ENCODE measurements at places on chromosomes 13 and 19. TPM values are rescaled to one million over a fixed set of nuclear protein-coding genes. Genes with fewer than 3 reads are reported as not detected.

Gene KLC3
- total RNA-seq: 1.1 TPM

DNA sequence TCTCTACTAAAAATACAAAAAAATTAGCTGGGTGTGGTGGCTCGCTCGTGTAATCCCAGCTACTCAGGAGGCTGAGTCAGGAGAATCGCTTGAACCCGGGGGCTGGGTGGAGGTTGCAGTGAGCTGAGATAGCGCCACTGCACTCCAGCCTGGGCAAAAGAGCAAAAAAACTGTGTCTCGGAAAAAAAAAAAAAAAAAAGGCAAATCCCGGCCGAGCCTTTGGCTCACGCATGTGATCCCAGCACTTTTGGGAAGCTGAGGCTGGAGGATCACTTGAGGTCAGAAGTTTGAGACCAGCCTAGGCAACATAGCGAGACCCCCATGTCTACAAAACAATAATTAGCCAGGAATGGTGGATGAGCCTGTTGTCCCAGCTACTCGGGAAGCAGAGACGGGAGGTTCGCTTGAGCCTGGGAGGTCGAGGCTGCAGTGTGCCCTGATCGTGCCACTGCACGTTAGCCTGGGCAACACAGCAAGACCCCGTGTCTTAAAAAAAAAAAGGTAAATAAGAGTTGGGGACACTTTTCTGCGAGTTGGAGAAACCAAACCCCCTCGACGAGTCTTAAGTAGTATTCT lies 574 bp upstream of the GPX4 start:
- peak overlapping the region; percentile 50 for H3K4me3 ChIP-seq
- H3K4me1 ChIP-seq: peaks cover 24% of the 10 kb centered on the region
- no peak for DNase-seq

- H3K27ac ChIP-seq: no peak overlapping the region
- DNase-seq: no peak
- H3K4me1 ChIP-seq: no peaks in the 10 kb centered on the region
- no peaks in the 10 kb centered on the region for H3K27me3 ChIP-seq
- no peak overlapping the region for H3K4me3 ChIP-seq
Observed at GRCh38 chr19:49981603-49982593, 20.9 kb upstream of the SIGLEC11 start.

Gene ZNF493
- total RNA-seq: 50.8 TPM

Gene KCNC3
- total RNA-seq: 23.6 TPM

- H3K4me1 ChIP-seq: no peaks in the 10 kb centered on the region
- DNase-seq: no peak
- H3K27ac ChIP-seq: no peak overlapping the region
- no peaks in the 10 kb centered on the region for H3K27me3 ChIP-seq
- H3K4me3 ChIP-seq: no peak overlapping the region
- no peaks in the 10 kb centered on the region for H3K36me3 ChIP-seq
Observed at GRCh38 chr19:36436531-36436930, 18.1 kb upstream of the ZFP82 start.

- H3K36me3 ChIP-seq: no peaks in the 10 kb centered on the region
- peaks cover 38% of the 10 kb centered on the region for H3K27me3 ChIP-seq
- peaks cover 7% of the 10 kb centered on the region for H3K4me1 ChIP-seq
- peak overlapping the region; percentile 95 for H3K27ac ChIP-seq
- no peak for DNase-seq
Observed at GRCh38 chr13:102395174-102395573, 6.7 kb downstream of the FGF14 start.

Gene ANKRD24
- total RNA-seq: 1.6 TPM

DNA sequence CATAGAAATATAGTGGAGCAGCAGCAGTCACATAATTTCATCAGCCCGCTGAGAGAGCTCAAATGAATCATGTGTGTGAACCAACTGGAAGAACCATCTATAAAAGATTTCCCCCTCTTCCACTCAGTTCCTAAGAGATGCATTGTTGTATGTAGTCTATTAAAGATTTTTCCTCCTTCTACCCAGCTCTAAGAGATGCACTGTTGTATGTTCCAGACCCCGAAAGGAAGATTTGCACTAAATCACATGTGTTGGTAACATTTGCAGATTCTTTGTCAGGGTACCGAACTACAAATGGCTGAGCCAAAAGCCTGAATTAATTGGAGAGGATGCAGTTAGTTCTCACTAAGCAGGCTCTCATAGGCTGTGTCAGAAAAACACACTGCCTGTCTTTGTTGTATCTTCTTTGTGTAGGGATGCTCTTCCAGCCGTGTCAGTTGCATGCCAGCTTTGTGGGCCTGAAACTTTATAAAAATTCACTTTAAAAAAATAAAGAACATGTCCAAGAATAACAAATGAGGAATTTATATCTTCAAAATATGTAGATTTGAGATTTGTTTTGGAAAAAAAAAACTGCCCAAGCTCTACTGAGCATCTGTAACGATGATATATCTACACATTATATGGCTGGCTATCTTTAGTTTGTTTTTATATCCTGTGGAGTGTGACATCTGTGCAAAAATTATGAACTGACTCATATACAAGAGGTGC lies 223.1 kb downstream of the MZT1 start:
- no peaks in the 10 kb centered on the region for H3K27me3 ChIP-seq
- H3K36me3 ChIP-seq: no peaks in the 10 kb centered on the region
- H3K4me1 ChIP-seq: no peaks in the 10 kb centered on the region

DNA sequence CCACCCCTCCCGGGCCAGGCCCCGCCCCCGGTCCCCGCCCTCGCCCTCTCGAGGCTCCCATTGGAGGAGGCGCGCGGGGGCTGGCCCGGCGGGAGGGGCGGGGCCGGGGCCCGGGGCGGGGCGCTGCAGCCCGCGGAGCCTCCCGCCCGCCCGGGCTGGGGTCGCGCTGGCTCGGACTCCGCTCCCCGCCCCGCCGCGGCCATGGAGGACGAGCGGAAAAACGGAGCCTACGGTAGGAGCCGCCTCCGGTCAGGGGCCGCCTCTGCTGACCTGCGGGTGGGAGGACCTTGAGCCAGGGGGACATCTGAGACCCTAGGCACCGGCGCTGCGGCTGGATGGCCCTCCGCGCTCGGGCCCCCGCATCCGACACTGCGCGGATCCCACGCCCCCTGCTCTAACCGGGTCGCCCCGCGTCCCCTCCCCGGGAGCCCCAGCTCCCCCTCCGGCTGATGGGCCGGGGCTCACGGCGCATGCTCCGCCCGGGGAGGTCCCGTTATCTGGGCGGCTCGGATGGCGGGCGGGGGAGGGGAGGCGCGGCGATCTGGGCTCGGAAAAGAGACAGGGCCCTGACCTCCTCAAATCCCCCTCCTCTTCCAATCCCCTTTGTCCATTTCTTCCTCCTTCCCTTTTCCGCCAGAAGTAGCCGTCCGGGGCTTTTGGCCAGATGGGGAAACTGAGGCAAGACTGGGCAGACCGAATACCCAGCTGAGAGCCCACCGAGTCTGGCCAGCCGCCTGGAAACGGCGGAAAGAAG lies 15.4 kb upstream of the AP1M2 start:
- H3K4me3 ChIP-seq: peak overlapping the region; percentile 78
- peak; percentile 77 for DNase-seq
- peaks cover 7% of the 10 kb centered on the region for H3K27me3 ChIP-seq
- H3K4me1 ChIP-seq: peaks cover 12% of the 10 kb centered on the region
- no peaks in the 10 kb centered on the region for H3K36me3 ChIP-seq

DNA sequence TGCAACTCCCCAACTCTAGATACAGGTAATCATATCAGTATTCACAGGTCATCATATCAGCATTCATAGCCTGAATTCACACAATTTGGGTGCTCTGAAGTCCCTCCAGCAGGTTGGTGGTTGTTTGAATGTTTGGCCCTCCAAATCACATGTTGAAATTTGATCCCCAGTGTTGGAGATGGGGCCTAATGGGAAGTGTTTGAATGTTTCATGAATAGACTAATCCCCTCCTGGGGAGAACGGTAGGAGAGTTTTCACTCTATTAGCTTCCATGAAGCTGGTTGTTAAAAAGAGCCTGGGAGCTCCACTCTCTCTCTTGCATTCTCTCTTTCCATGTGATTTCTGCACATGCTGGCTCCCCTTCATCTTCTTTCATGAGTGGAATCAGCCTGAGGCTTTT lies 288.6 kb upstream of the PCDH9 start:
- no peak overlapping the region for H3K4me3 ChIP-seq
- DNase-seq: no peak
- H3K4me1 ChIP-seq: no peaks in the 10 kb centered on the region
- no peak overlapping the region for H3K27ac ChIP-seq
- no peaks in the 10 kb centered on the region for H3K36me3 ChIP-seq

Gene PTGIR
- not detected for total RNA-seq

Gene SERPINE3
- not detected for total RNA-seq

Gene FCER2
- not detected for total RNA-seq

DNA sequence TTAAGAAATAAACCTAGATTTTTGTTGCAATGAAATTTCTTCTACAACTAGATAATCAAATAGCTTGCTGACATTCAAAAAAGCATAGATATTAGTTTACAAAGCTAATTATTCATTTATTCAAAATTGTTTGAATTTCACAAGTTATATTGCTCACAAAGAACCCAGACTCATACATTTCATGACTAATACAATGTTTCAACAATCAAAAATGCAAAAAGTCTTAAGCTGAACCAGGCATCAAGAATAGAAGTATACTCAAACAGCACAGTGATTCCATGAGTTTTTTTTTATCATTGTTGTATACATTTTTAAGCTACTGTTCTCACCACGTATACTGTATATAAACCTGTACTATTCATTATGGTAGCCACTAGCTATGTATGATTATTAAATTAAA lies 51.0 kb downstream of the DIAPH3 start:
- no peaks in the 10 kb centered on the region for H3K27me3 ChIP-seq
- H3K4me1 ChIP-seq: no peaks in the 10 kb centered on the region
- H3K4me3 ChIP-seq: no peak overlapping the region

DNA sequence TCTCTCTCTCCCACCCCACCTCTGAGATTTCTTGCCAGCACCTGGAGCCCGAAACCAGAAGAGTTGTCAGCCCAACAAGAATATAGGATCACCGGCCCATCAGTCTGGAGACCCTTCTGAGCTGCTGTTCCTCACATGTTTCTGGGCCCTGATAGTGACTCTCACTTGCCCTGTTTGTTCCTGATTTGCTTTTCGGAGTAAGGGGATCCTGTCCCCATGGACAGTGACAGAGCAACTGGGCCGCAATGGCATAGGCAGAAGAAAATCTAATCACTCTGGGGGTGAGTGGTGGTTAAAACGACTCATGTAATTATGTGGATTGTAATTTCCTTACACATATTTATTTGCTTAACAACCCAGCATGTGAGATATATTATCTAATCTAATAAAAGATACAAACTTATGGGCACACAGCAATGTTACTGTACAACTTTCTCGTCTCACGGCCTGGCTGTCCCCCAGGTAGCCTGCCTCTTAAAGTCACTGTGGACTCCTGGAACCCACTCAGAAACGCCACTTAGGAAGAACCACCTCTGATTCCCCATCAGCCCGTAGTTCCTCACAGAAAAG lies 663 bp upstream of the SMAD9 start:
- peaks cover 14% of the 10 kb centered on the region for H3K27me3 ChIP-seq
- DNase-seq: no peak
- no peaks in the 10 kb centered on the region for H3K36me3 ChIP-seq
- H3K4me1 ChIP-seq: peaks cover 20% of the 10 kb centered on the region

Gene TNNI3
- total RNA-seq: 6.0 TPM

Gene APOC4
- not detected for total RNA-seq

DNA sequence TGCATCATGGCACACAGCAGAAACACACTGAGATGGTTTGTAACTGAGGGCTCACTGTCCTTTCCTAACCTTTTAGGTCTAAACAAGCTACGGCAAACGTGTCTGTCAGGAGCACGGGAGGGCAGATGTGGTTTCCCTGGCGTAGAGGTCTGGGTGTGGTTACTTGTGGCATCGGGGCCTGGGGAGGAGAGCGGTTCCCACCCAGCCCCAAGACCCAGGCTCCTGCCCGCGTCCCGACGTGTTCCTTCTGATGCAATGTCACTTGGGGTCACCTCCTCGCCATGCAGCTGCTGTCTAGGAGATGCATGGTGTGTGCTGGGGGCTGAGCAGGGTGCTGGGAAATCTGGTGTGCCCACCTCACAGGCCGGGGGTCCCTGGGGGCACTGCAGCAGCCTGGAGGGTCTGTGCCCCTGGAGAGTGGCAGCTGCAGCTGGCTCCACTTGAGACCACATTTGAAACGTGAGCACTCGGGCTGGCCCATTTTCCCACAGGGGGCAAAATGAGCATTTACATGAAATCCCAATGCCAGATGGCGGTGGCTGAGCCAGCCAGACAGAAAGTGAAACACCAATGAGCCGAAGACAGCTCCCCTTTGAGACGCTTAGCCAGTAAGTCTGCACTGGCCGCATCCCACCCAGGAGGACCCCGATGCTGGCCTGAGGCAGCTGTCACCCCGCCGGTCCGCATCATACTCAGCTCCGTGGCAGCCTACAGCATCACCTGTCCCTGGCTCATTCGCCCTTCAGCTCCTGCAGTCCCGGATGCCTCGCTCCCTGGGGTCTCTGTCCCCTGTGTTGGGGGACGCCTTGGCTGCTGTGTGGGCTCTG lies 22.3 kb upstream of the MYDGF start:
- DNase-seq: no peak
- no peaks in the 10 kb centered on the region for H3K27me3 ChIP-seq
- H3K27ac ChIP-seq: peak overlapping the region; percentile 37
- H3K4me1 ChIP-seq: no peaks in the 10 kb centered on the region

Gene ZNF714
- 51.5 TPM for total RNA-seq

DNA sequence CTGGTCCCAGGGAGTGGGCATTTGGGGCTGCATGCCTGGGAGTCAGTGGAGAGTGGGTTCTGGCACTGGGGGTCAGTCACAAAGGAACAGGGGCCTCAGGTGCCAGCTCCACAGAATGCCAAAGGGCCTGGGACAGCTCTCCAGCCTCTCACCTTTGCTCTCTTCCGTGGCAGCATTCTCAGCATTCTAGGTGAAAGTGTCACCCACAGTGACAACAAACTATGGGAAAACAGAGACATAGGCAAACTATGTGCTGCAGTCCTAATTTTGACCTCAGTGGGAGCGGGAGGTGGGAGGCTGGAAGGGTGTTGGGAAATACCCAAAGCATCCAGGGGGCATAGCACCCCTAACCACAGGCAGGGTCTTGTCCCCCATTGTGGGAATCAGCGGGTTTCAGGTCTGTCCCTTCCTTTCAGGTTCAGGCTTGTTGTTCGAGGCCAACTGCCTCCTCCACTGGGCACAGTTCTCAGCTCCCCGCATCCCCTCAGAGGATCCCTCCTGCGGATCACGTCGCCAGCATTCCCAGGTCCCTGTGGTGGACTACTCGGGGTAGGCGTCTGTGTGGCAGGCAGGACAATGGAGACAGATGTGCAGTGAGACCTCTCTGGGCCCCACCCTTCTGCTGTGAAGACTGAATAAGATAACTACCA lies 52.4 kb downstream of the TSHZ3 start:
- H3K27ac ChIP-seq: no peak overlapping the region
- no peak overlapping the region for H3K4me3 ChIP-seq
- peaks cover 9% of the 10 kb centered on the region for H3K36me3 ChIP-seq
- no peak for DNase-seq
- peaks cover 26% of the 10 kb centered on the region for H3K4me1 ChIP-seq

GRCh38 chr13:103395139-103395538 lies 328.9 kb upstream of the SLC10A2 start:
- H3K4me3 ChIP-seq: no peak overlapping the region
- H3K27me3 ChIP-seq: no peaks in the 10 kb centered on the region
- DNase-seq: no peak
- peaks cover 2% of the 10 kb centered on the region for H3K4me1 ChIP-seq
- H3K36me3 ChIP-seq: no peaks in the 10 kb centered on the region
